Umbilical cord (tissue), 2 donors: ENCODE measurements at places on chromosomes 7 and 10. TPM values are rescaled to one million over a fixed set of nuclear protein-coding genes. Genes with fewer than 3 reads are reported as not detected.

- peak; percentile 52 for DNase-seq
Measured at GRCh38 chr10:60044242-60044641, 137.9 kb upstream of the CCDC6 start.

SPDYE11 gene
- total RNA-seq = 1.7 TPM

ZNF487 gene
- 24.8 TPM for total RNA-seq

DNA sequence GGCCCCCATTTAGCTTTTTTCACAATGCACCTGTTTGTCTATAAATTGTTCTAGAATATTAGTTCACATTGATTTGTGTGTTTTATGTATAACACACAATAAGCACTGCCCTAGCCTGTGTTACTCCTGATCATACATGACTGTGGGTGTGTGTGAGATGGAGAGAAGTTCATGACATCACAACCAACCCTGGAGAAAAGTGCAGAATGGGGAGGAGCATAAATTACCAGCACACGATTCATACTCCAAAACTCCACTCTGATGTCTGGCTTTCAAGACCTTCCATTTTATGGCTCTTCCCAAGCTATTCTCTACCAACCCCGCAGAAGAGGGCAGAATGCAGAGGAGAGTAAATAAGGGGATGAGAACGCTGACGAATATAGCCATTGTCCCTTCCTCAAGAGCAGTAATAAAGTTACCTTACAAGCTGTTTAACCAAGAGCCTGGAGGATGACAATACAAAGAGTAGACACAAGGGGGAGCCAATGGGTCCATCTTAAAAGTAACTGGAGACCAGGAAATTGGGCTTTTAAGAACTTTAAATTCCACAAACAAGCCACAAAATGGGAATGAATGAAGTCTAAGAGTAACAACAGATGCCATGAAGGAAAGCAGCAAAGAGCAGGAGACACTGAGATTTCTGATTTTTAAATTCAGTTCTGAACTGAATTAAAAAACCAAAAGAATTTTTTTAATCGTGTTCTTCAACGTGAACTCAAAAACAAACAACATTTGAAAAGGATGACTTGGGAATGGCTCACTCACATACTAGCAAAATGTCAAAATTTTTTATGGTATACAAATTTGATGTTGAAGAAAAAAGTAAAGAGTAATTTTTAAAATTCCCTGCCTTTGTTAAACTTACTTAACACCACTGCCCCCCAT, 159.6 kb downstream of the PARD3 start:
- DNase-seq = peak; percentile 68

ANKRD1 gene
- total RNA-seq = 10.4 TPM

ZCCHC24 gene
- total RNA-seq = 33.7 TPM

GRCh38 chr10:128187788-128188185, 61.6 kb upstream of the MKI67 start:
- peak; percentile 1 for DNase-seq

CDH23 gene
- total RNA-seq = 7.0 TPM

GRCh38 chr10:15236340-15236739, 67.8 kb upstream of the NMT2 start:
- DNase-seq = no peak

DNA sequence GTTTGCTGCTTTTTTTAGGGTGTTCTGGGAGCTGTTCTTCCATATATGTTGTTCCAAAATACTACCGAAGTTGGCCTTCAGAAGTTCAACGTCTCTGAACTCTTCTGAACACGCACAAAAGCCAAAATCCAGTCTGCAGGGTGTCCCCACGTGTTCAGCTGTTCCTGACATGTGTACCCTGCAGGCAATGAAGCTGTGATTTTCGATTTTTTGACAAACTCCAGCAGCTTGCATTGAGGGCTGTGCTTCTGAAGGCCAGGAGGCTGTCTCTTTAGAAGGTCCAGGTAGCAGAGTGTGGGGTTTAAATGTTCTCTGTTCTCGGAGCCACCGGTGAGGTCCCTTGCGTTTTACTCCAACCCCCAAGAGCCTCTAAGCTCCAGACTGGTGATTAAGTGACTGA, 145.0 kb downstream of the PRPF18 start:
- DNase-seq = no peak

DNA sequence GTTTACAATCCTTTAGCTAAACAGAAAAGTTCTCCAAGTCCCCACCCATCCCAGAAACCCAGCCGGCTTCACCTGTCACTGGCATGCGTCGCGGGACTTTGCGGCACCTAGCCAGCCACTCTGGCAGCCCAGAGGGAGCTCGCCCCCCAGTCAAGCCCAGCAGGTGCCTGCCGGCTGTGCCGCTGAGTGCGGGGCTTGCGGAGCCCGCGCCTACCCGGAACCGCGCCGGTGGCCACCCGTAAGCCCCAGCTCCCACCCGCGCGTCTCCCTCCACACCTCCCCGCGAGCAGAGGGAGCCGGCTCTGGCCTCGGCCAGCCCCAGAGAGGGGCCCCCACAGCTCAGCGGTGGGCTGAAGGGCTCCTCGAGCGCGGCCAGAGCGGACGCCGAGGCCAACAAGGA, 446.1 kb downstream of the GRM8 start:
- DNase-seq = no peak

GRCh38 chr10:110698340-110698739, 54.2 kb downstream of the RBM20 start:
- DNase-seq = no peak

- DNase-seq = no peak
Measured at GRCh38 chr10:85606401-85606800, 760.2 kb downstream of the GRID1 start.

STEAP2 gene
- total RNA-seq = 22.4 TPM

GRCh38 chr10:120184547-120185337, 272.3 kb upstream of the PLPP4 start:
- no peak for DNase-seq

CC2D2B gene
- 14.4 TPM for total RNA-seq
